ENCODE measurements at places on chromosomes 7 and 10.

- DNase-seq = no peak
Observed at GRCh38 chr7:48296966-48297365, 125.7 kb downstream of the ABCA13 start.

GRCh38 chr10:106038246-106038645 lies 1126.3 kb downstream of the SORCS1 start:
- DNase-seq = no peak

- no peak for DNase-seq
Observed at GRCh38 chr10:58952162-58952601, 224.3 kb upstream of the PHYHIPL start.

- no peak for DNase-seq
Observed at GRCh38 chr7:22445140-22445743, 54.7 kb downstream of the STEAP1B start.

DNA sequence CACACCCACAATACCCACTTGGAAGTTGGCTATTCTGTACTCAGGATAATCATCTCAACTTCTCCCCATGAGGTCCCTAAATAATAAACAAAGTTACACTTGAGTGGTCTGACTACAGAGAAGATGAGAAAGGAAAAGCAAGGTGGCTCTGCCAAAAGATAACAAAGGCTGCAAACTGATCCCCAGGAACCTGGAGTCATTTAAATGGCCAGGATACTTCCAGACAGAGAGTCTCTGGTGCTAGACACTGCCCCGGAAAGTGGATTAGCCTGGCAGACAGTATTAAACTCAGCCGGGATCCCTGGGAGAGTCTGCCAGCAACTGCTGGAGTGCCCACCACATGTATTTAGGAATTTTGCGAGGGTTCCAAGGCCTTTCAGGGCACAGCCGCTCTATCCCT lies 93.7 kb downstream of the DGKI start:
- DNase-seq = no peak

GRCh38 chr10:3935933-3936359 lies 150.9 kb upstream of the KLF6 start:
- DNase-seq = no peak

GRCh38 chr10:129389194-129389593 lies 77.8 kb upstream of the MGMT start:
- DNase-seq = no peak

DNA sequence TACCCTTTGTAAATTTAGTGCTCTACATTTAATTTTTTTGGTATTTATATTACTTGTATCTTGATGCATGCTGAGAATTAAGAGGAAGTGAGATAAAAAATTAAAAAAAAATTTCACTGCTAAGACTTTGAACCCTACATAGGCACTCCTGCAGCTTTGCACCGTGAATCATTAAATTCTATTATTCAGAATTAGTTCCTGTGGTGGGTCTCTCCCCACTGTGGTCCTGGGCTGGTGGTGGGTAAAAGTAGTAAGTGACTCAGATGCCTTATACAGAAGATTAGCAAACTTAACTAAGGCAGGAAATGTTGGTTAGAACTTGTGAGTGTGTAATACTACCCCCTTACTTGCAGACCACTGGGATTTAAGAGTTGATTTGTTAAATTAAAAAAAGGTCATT lies 72.6 kb downstream of the AP3M1 start:
- no peak for DNase-seq

GRCh38 chr7:109950256-109950655 lies 1140.7 kb upstream of the LRRN3 start:
- no peak for DNase-seq

- no peak for DNase-seq
Observed at GRCh38 chr7:42834676-42835075, 77.2 kb downstream of the C7orf25 start.

- no peak for DNase-seq
Observed at GRCh38 chr10:103454026-103454425, 1.9 kb upstream of the CALHM2 start.

DNA sequence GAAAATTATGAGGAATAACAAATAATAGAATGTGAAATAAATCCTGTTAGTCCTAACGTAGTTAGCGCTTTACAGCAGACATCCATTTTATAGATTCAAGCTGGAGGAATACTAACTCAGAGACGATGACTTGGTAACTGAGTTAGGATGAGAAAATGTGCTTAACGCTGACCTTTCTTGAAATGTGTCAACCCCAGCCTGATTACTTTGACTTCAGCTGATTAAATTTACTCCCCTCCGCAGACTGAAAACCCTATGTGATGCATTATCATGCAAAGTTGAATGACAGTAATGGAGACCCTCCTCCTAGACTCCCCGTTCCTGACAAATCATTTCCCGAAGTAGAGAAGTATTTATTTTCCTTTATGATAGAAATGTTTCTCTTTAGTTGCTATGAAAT lies 54.5 kb downstream of the WDFY4 start:
- no peak for DNase-seq

GRCh38 chr7:144038887-144039286 lies 9.9 kb upstream of the OR2A5 start:
- no peak for DNase-seq

GRCh38 chr7:14400271-14400670 lies 410.8 kb upstream of the ETV1 start:
- DNase-seq = no peak

DNA sequence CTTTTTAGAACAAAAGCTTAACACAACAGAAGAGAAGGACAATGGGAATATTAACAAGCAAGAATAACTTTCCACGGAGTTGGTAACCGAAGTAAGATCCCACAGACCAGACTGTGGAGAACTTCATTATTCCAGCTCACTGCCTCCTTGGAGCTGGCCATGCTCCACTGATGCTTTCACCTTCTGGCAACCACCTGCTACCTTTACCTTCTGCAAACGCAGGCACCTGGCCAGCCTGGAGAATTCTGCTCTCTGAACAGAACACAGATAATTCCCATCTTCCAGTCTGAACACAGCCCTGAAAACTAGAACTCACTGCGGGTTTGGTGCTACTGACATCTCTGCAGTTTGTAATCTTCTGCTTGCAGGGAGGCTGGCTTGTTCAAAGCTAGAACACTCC lies 66.5 kb downstream of the JAZF1 start:
- DNase-seq = no peak

- no peak for DNase-seq
Observed at GRCh38 chr7:143492043-143492471, 14.4 kb downstream of the TAS2R41 start.

GRCh38 chr10:17605936-17606335 lies 11.2 kb downstream of the HACD1 start:
- DNase-seq = no peak

- DNase-seq = no peak
Observed at GRCh38 chr10:52780391-52781155, 8.0 kb upstream of the MBL2 start.

- DNase-seq = peak; percentile 59
Observed at GRCh38 chr7:100604976-100605911, 3.1 kb downstream of the PCOLCE start.

DNA sequence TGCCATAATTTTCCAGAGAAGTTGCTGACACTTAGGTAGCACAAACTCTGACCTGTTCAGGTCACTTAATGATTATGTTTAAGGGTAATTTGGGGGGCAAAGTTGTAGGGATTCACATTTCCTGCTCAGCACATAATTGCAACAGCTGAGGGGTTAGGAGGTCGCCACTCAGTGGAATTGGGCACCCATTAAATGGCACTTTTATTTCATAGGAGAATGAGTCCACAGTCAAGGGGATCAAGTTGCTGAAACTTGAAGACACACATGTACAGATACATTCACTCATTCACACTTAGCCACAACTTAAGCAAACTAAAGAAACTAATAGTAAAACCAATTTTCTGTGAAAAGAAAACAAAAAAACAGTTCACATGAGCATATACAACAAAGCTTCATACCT lies 1.5 kb downstream of the PCDH15 start:
- DNase-seq = no peak
